ENCODE measurements at places on chromosomes 12 and 14.

GRCh38 chr12:121628536-121628935 is 2.2 kb downstream of the ORAI1 start:
- no peak for DNase-seq

- no peak for DNase-seq
These were observed 317.7 kb downstream of the BMP4 start for GRCh38 chr14:53638966-53639365.

DNA sequence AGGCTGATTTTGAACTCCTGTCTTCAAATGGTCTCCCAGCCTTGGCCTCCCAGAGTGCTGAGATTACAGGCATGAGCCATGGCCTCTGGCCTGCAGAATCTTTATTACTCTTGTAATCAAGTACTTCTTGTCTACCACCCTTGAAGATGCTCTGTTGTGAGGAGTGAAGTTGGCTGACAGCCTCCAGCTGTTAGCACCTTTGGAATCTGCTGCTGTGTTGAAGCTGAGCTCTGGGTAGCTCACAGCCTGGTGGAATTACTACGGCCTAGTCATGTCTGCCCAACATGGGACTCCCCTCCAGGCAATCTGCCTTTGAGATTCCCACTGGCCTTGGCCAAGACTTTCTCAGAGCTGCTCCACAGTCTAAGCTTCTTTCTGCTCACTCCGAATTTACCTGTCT is 5.8 kb upstream of the C12orf75 start:
- no peak for DNase-seq

- no peak for DNase-seq
These were observed 73.2 kb downstream of the IPO8 start for GRCh38 chr12:30622509-30622908.

DNA sequence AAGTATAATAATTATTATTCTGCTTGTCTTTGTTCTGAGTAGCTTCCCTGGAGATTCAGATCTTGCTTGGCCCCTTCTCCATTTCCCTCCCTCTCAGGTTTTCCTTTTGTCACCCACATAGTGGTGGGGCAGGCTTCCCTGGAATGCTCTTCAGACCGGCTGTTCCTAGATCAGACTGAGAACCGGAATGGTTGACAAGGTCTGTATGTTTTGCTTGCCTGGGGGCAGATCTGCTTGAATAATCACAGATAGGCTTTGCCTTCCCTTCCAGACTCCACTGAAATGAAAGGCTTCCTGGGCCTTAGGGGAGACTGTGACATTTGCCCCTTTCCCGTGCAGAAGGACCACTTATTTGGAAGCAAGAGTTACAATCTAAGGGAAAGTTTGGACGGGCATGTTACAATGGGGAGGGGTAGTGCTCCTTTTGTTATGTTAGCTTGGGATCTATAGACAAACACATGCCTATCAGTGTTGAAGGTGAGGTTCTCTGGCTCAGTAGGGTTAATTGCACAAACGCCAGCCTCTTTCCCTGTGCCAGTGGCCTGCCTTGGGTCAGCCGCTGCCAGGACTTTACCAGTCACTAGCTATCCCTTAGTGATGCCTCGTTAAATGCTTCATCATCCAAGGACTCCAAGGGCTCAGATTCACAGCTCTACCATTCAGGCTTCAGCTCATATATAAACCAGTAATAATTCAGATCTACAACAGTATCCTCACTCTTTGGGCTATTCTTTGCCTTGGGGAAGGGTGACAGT is 178.6 kb downstream of the SNAPC1 start:
- DNase-seq = no peak

All from breast epithelium (tissue), 4 donors.